ENCODE measurements at places on chromosomes 1 and 21.
A peak's percentile ranks its signal among the peaks of the same experiment; 100 is the strongest.

GRCh38 chr1:93598861-93599439 lies 82.7 kb downstream of the BCAR3 start:
- no peak for DNase-seq

- no peak for DNase-seq
These were observed 12.0 kb downstream of the CAPN2 start for GRCh38 chr1:223724376-223724775.

DNA sequence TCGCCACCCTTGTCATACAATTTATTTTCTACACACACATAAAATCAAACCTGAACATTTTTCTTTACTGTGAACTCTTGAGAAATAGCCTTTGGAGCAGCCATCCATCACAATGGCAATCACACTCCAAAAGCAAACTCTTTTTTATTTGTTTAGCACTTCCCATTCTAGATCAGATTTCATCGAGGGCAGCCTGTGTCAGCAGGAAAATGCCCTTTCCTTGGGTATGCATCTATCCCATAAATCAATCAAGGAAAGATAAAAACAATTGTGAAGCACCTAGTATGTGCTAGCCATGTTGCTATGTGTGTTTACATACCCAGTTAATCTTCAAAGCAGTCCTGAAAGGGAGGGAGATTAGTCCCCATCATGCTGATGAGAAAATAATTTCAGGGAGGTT lies 484.1 kb upstream of the USP24 start:
- DNase-seq: no peak

GRCh38 chr1:231517076-231517475 lies 11.4 kb upstream of the TSNAX start:
- DNase-seq: no peak

DNA sequence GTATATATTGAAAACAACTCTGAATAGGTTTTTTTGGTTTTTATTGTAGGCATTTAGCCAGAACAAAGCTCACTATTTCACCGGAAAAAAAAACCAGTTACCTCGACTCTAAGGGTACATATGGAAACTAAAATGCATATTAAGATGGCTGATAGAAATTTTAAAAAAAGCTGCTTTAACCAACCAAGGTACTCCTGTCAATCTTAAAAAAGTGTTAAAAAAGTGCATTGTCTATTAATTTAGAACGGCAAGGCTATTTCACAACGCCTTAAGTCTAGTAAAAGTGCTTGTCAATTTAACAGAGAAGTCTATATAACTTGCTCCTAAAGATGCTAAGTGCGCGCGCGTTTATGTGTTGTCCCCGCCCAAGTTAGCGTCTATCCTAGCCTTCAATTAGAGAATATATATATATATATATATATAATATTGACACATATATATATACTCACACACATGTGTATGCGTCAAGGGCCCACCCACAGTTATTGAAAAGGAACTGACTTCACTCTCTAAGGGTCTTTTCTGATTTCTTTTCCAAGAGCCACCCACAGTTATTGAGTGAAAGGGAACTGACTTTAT lies 934 bp downstream of the ASPM start:
- no peak for DNase-seq

- DNase-seq: no peak
These were observed 5.2 kb upstream of the OTUD7B start for GRCh38 chr1:150015651-150016131.

DNA sequence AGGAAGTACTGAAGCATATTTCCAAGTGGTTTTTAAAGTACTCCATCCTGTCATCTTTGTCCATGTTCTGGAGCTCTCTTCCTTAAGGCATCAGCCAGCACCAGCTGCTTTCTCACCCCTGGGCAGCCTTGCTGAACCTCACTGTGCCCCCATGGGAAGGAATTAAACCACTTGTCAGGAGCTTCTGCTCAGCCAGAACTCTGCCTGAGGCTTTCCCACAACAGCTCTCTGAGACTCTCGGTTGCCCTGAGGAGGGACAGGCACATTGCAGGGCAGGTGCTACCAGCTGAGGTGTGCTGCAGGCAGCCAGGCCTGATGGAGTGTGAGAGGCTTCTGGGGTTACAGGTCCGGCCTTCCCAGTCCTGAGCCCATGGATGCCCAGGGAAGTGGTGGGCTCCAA lies 30.9 kb downstream of the FAM163A start:
- no peak for DNase-seq

GRCh38 chr1:47180603-47181094 lies 9.2 kb downstream of the PDZK1IP1 start:
- DNase-seq: no peak

DNA sequence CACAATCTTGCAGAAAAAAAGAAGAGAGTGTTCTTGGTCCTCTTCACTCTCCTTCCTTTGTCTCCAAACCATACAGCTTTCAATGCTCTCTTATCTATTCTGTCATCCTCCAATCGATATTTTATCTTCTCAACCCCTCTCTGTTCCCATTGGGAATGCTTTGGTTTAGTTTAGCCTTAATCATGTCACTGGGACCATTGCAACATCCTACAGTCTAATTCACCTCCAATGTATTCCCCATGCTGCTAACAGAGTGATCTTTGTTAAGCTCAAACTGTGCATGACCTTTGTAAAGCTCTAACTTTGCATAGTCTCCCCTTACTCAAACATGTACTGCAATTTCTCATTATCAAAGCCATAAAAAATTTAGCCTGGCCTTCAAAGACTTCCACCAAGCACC lies 2.9 kb downstream of the MPL start:
- DNase-seq: no peak

- no peak for DNase-seq
These were observed 16.9 kb upstream of the KRTAP19-5 start for GRCh38 chr21:30518876-30519275.

DNA sequence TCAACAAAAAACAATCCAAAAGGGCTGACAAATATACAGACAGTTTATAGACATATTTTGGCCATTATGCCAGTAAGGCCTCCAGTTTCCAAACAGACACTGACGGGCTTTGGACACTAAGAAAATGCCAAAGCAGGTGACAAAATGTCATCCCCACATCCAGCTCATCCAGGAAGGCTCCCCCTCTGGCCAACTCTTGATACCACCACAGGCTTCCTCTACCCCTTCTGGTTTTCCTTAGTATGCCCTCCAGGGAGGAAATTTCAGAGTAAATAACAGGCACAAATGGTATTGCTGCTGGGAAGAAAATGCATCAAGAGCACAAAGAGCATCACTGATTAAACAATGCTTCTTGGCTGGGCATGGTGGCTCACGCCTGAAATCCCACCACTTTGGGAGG lies 225.3 kb downstream of the VAV3 start:
- no peak for DNase-seq

DNA sequence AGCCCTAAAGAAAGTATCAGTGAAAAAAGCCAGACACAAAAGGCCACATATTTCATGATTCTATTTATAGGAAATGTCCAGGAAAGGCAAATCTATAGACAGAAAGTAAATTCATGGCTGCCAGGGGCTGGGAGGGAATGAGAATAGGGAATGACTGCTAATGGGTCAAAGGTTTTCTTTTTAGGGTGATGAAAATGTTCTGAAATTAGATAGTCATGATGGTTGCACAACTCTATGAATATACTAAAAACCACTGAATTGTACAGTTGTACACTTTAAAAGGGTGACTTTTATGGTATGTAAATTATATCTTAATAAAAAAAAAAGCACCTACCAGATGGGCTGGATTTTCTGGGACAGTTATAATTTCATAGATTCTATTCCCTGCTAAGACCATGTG lies 114.8 kb downstream of the CNIH3 start:
- no peak for DNase-seq

DNA sequence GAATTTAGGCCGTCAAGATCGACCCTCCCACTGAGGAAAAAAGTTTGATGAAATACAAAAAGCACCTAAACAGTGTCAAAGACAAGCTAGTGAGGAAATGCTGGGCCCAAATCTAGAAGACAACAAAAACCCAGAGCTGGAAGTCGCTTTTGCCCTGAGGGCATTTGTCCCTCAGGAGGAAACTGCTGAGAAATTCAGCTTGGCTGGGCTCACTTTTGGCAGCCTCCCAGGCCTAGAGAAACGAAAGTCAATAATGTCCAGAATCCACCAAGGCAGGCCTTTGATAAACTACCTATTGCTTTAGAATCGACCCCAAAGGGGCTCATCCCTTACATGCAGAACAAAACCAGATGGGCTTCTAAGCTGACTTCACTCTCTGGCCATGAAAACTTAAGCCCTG lies 38.9 kb downstream of the SYT2 start:
- no peak for DNase-seq

GRCh38 chr1:206672844-206673758 lies 11.6 kb upstream of the MAPKAPK2 start:
- DNase-seq: no peak

DNA sequence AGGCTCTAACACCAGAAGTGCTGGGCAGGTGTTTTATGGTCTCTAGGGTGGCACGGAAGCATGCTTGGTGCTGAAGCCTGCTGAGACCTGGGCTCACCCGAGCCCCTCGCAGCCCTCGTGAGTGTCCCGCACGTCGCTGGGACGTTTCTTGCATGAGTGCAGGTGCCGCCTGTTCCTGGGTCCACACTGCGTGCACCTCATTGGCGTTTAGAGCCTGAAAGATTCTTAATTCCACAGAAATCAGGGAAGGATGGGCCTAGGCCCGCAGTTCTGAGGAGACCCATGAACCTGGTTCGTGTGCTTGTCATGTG lies 43.8 kb upstream of the DIP2A start:
- DNase-seq: no peak

DNA sequence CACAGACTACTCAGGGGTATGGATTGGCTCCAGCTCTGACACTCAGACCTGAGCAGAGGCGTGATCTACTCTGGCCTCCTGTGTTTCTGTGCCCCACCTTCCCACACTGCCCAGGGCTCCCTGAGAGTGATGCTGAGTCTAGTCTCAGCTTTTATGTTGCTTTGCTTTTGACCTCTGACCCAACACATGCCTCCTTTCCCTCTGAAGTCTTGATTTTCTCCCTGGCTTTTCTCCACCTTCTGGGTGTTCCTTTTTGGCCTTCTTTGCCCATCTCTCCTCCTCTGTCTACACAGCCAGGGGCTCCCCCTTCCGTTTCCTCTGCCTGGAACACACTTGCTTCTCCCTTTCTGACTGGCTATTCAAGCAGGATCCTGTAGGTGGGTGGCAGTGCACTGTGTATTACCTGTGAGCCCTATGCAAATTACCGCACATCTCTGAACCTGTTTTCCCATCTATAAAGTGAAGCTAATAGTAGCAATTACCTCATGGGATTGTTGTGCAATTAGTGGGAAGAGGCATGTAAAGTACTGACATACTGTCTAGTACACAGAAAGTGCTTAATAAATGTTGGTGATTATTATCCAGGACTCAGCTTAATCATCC lies 13.7 kb upstream of the MEX3A start:
- no peak for DNase-seq

DNA sequence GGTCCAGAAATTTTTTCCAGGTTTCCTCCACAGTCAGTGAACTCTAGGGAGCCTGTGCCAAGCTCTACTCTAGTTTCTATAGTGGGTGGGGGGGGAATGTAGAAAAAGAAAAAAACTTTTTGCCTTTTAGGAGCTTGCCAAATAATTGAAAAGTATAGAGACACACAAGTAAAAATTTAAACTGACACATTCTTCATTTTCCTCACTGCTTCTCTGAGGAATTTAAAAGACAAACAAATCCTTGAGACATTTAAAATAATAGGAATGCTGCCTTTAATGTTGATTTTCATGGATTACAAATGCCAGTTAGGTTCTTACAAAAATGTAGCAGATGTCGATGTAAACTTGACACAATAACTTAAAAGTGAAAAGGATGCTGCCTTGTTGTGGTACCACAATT lies 241.9 kb downstream of the DNM3 start:
- DNase-seq: no peak

DNA sequence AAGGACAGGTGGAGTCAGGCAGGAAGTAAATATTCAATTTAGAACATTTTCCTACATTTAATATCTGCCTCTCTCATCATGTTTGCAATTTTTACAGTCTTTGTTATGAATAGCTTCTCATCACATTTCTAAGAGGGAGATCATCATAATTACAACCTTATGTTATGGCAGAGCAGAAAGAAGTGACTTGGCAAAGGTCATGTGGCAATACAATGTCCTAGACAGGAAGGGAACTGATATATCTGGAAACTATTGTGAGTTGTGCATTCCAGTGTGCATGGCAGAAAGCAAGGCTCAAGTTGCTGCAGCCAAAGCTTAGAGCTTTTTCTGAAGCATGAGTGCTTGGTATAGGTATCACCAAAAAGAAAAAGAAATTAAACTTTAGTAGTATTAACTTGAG lies 43.8 kb upstream of the PRRX1 start:
- DNase-seq: no peak

DNA sequence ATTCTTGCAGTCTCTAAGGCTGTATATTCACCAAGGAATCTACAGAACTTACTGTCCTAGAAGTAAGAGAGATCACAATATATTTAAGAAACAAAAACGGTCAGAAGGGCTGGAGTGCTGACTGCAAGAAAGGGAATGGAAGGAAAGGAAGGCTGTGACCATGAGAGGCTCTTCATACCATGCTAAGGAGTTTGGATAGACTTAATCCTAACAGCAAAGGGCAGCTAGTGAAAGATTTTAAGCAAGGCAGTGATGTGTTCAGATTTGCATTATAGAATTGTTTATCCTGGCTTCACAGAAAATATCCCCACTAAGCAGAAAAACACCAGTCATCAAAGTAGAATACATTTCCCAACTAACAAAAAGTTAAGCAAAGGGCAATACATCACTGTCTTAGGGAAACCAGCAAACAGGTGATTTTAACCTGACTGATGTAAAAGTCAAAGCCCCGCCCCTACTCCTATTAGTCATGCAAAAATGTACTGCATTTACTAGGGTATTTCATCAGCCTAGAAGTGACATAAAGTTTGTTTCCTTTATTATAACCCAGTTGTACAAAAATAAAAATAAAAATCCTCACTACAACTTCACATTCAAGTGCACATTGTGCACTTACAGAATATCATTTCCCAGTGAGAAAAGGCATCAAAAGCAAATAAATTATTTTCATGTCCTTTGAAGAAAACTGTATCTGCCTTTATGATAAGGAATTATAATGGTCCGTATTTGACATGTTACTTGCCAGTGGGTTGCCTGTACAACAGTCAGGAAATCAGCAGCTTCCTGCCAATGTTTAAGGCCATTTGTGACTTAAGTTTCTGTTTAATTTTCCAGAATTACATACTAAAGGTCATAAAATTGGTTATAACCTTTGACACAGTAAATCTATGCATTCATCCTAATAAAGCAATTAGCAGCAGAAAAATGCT lies 17.2 kb downstream of the JAK1 start:
- no peak for DNase-seq

- peak; percentile 40 for DNase-seq
These were observed 534 bp downstream of the SLC6A9 start for GRCh38 chr1:44030605-44031251.

DNA sequence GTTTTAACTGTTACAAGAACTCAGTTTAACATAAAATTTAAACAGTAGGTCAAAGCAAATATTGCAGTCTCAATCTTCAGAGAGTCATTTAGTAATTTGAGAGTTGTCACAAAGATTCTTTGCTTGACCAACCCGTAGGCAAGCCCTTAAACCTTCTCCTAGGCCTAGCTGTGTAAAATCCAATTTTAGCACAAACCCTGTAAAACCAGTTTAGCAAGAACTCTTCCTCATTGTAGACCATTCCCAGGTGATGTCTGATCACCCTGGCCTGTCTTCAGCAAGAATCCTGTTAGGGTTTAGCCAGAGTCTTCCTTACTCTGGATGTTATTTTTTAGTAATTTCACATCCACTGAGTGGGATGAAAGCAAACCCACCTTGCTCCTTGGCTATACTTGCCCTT lies 30.1 kb downstream of the LRIG2 start:
- no peak for DNase-seq
